ENCODE measurements at places on chromosomes 2 and 18.

- no peak for DNase-seq
Measured at GRCh38 chr18:62678847-62679485, 36.4 kb upstream of the PHLPP1 start.

DNA sequence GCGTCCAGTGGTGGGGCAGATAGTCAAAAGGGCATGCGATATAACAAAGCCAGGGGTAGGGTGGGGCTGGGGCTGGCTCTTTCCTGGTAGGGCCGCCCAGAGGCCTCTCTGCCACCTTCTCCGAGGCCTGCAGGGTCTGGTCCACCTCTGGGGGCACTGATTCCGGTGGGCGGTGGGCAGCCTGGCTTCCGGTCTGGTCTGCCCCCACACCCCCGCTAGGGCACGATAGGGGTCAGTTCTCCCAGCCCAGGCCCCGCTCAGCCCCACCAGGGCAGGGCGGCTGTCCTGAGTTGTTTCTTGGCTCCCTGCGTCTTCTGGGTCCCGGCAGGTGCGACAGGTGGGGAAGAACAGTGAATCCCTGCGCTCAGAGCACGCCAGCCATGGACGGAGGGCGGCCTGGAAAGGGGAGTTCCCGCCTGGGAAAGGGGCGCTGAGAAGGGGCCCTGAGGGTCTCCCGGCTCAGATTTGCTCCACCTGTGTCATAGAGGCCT is 707 bp upstream of the ERFE start:
- DNase-seq, result no peak

GRCh38 chr18:23689616-23690504 is 607 bp downstream of the LAMA3 start:
- no peak for DNase-seq

DNA sequence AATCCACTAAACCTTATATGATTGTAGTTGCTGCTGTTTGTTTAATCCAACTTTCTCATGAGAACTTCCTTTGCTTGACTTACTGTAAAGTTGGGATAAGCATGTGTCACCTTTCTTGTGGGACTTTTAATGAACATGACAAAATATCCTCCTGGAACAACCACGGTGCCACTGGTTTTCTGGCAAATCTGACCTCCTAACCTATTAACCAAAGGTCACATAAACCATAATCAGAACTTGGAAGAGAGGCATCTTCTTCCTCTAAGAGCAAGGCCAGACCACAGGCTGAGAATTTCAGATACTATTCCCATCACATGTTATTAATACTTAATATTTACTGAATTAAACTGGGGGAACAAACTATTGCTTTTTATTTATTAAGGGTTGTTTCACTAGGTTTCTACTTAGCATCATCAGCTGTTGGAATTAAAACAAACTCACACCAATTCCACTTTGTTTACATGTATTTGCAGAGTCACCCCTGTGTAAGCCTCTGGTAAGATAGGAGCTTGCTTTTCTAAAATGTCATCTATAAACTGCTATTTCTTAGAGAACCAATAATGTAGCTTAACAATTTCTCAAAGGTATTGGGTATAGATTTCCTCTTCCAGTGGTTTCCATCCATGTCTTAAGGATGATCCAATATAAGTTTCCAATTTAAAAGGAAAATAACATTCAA is 2.2 kb downstream of the SLC40A1 start:
- no peak for DNase-seq

DNA sequence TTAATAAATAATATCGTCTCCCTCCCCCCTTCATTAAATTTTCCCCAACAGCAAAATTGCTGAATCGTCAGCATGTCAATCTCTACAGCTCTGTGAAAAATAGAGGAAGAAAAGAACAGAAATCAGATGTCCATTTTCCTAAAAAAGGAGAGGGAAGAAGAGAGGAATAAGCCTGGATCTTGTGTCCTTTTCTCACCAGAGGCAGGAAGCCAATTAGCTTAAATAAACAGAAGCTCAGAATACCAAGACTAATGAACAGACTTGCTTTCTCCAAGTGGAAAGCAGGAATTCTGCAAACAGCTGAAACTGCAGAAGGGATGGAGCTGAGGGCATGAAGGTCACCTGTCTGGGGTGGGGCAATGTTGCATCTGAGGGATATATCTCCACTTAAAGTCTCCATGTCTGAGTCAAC is 265.7 kb downstream of the CCDC85A start:
- DNase-seq, result no peak

DNA sequence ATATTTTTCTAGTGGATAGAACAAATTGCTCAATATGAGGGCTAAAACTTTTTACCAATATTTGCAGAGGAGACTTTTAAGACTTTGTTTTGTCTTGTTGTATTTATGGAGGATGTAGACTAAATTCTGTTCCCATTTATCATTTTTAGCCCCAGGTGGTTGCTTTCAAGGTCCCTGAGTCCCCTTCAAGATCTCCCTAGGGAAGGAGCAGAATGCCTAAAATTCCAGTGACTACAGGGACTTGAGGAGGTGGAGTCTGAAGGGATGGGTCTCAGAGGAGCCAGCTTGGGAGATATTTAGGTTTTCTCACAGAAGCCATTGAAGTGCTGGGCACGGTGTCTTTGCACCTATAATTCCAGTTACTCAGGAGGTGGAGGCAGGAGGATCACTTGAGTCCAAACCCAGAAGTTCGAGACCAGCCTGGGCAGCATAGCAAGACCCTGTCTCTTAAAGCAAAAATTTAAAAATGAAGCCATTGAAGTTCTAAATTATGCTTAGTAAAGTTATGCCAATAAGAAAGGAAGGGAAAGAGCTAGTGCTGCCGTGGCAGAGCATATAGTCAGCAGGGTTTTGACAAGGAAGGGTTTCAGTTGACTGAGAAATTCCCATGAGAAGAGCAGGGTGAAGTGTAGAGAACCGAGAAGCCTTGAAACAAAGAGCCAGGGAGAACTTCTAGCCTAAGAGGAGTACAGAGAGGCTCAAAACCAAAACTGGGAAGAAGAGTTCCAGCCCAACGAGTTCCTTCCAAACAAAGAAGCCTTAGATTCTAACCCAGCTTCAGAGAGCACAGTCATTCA is 43.4 kb downstream of the COMMD1 start:
- DNase-seq, result no peak
